Activated B cell treated with CpG ODN at 0.5 μM for 24 hours (primary cell): ENCODE measurements at places on chromosomes 11 and 22.
A peak's percentile ranks its signal among the peaks of the same experiment; 100 is the strongest.

- H3K4me3 ChIP-seq: peak overlapping the region; percentile 94
- peak overlapping the region; percentile 99 for H3K27ac ChIP-seq
- H3K4me1 ChIP-seq: peaks cover 10% of the 10 kb centered on the region
- peaks cover 6% of the 10 kb centered on the region for H3K36me3 ChIP-seq
- DNase-seq: no peak
These were observed 505 bp downstream of the FAM227A start for GRCh38 chr22:38655519-38656255.

DNA sequence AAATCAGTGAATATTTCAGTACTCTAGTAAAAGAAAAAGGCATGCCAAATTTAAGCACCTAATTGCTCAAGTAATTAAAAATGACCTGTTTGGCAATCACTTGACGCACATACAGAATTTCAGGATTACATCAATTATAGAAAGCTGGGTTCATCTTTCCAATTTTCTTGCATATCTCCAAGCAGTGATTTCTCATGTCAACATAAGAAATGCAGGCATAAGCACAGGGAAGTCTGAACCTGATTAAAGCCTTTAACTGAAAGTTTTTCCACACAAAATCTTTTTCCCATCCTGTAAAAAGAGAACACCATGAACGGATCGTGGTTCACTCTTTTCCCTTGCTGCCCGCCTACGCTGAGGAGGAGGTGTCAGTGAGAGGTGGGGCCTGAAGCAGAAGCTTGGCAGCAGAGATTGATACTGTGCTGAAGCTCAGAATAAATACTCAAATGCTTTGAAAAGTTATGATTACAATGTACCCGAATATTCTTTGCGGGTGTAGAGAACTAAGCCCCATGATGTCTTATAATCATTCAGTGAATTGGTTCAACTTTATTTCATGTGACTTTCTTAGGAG is 704.1 kb upstream of the CCDC90B start:
- H3K4me1 ChIP-seq: no peaks in the 10 kb centered on the region
- no peak overlapping the region for H3K27ac ChIP-seq
- H3K27me3 ChIP-seq: no peaks in the 10 kb centered on the region
- DNase-seq: no peak

GRCh38 chr11:85531191-85531897 is 95.8 kb downstream of the DLG2 start:
- no peaks in the 10 kb centered on the region for H3K4me1 ChIP-seq
- H3K4me3 ChIP-seq: no peak overlapping the region
- H3K27ac ChIP-seq: no peak overlapping the region
- H3K36me3 ChIP-seq: peaks cover 2% of the 10 kb centered on the region

DNA sequence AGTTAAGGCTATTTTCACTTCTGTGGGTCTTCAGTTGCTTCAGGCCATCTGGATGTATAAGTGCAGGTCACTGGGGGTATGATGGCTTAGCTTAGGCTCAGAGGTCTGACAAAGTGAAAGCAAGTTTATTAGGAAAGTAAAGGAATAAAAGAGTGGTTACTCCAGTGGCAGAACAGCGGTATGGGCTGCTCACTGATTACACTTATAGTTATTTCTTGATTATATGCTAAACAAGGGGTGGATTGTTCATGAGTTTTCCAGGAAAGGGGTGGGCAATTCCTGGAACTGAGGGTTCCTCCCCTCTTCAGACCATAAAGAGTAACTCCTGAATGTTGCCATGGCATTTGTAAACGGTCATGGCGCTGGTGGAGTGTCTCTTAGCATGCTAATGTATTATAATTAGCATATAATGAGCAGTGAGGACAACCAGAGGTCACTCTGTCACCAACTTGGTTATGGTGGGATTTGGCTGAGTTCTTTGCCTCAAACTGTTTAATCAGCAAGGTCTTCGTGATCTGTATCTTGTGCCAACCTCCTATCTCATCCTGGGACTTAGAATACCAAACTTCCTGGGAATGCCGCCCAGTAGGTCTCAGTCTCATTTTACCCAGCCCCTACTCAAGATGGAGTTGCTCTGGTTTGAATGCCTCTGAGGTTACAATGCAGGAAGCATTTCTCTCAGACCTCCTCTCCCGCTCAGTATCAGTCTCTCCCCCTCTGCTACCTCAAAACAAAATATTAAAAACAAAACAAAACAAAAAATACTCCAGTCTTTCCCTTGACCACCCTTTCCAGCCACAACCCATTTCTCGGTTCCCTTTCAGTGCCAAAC is 106.6 kb upstream of the SLC22A12 start:
- no peak for DNase-seq
- no peak overlapping the region for H3K27ac ChIP-seq
- H3K36me3 ChIP-seq: no peaks in the 10 kb centered on the region
- H3K4me1 ChIP-seq: peaks cover under 1% of the 10 kb centered on the region
- H3K4me3 ChIP-seq: no peak overlapping the region
- peaks cover 25% of the 10 kb centered on the region for H3K27me3 ChIP-seq
